Small intestine (tissue), 16 donors: ENCODE measurements at places on chromosomes 5 and 9. TPM values are rescaled to one million over a fixed set of nuclear protein-coding genes. Genes with fewer than 3 reads are reported as not detected.

DNA sequence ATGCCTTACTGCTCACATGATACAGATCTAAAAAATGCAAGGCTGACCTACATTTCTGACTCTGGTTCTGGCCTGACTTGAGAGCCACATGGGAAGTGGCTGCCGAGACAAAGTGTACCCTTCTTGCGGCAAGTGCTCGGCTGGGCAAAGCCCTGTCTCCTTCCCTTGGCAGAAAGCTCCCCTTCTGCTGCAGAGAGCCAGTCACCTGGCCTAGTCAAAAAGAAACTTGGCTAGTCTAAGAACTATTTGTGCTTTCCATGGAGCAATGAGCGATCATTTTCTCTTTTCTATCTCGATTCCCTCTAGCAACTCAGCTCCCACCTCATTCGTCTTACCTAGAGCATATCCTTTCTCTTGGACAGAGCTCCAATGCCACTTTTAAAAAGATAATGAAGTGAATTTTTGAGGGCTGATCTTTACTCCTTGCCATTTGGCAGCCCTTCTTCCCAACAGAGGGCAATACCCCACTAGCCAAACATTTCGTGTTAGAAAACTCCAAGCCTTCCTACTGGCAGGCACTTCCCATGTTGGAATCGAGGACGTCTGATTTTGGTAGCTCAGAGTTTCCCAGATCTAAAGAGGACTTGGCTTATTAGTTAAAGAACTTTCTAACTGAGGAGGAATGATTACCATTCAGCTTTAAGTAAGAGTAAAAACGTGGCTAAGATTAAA is 108.1 kb upstream of the PRRC1 start:
- no peak for DNase-seq

DNA sequence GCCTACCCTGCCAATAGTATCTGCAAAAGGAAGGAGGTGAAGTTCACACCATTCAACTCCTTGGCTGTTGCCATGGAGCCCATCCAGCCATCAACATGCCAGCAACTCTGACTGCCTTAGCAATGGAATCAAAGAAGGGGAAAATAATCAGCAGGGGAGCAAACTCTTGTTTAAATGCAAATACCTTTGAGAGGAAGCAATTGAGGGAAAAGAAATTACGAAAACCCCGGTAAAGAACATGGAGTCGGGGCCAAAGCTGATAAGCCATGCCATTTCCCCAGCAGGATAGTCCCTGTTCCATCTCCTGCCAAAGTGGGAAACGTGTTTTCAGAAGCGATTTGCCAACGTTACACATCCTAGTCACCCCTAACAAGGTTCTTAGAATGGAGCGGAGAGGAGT is 69.0 kb downstream of the MFAP3 start:
- no peak for DNase-seq

DNA sequence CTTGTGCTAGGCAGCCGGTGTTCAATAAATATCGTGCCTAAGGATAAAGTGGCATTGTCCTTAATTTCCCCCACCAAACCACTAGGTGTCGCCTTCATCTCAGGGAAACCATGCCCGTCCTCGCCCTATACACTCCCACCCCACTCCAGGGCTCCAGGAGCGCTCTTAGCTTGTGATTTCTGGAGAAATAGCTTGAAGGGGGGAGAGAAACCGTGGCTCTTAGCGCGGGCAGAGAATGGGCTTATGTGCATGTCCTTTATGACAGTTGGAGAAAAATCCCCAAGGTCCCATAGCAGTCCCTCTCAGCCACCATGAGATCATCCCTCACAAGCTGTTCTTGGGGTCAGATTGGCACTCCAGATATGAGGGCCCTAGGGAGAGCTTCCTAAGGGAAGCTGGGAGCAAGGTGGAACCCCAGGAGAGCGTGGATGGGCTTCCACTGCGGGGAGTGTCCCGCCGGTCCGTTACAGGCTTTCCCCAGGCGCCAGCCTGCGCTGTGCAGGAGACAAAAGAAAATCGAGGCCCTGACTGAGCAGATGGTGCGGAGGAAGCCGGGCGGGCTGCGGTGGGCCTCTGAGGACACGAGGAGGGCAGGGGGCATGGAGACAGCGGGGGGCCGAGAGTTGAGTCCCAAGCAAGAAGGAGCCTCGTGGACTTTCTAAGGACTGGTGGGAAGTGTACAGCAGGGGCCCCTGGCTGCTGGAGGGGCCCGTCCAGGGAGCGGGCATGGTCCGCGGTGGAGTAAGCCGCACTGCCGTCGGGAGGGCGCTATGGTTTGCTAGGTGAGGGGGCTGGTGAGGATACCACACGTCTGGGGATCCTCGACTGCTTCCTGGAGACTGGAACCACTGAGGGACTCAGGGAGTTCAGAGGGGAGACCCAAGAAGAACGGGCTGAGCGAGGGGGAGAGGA is 750 bp upstream of the NPR2 start:
- DNase-seq, result peak; percentile 84

DNA sequence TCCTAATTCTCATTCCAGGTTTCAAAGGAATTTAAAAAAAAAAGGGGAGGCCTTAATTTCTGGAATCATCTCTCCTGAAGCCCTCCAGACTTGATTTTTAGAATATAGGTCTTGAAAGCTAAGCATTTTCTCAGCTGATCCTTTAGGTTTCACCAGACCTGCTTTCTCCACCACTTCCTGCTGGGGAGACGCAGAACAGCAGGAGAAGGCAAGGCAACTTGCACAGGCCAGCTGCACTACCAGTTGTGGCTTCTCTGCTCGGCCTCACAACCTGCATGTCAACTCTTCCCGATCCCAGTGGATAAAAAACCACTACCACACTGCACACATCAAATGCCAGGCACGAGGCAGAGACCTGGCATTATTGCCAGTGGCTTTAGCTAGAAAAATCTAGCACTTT is 119.8 kb downstream of the SIL1 start:
- DNase-seq, result no peak

DNA sequence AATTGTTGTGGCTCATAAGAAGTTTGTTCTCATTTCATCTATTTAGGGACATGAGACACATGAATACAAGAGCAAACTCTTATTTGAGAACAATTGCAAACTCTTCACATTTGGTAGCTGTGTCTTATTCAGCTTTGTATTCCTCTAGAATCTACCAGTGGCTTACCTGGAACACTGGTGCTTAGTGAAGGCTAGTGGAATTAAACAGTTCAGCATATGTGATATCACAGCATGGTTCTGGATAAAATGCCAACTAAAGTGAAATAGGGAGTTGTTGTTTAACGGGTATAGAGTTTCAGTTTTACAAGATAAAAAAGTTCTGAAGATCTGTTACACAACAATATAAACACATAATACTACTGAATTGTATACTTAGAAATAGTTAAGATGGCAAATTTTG is 48.9 kb downstream of the NRG2 start:
- no peak for DNase-seq

GRCh38 chr5:19928562-19929421 is 59.2 kb downstream of the CDH18 start:
- DNase-seq, result no peak

GRCh38 chr5:5182508-5183188 is 42.5 kb downstream of the ADAMTS16 start:
- DNase-seq, result no peak

- no peak for DNase-seq
These were observed 144.3 kb upstream of the DHFR start for GRCh38 chr5:80799041-80799440.

DNA sequence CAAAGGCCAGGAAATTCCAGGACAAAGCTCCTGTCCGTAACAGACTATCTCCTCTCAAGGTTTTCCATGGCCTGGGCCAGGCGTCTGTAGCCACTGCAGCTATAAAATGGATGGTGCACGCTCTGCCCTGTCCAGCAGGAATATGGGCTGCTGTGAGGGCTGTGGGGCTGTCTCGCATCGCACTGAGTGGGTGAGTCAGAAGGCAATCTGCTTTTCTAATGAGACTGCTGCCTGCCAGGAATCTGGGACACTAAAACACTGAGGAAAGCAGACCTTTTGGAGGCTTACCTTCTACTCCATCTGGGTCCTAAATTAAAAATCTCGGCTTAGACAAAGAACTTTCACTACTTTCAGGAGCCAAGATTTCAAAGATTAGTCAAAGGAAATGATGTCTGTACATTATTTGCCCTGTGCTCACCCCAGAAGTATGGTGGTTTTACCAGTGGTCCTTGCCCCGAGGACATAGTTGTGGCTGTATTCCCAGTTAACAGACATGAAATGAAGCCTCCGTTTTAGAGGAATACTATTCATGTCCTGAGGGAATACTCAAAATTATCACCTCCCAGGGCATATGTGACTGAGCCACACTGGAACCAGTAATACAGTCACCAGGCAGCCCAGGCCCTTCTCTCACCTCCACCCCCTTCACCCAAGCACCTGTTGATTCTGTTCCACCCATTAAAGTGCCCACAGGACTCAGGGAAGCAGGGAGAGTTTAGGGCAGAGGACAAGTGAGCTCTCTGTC is 56.4 kb downstream of the PFDN1 start:
- no peak for DNase-seq

DNA sequence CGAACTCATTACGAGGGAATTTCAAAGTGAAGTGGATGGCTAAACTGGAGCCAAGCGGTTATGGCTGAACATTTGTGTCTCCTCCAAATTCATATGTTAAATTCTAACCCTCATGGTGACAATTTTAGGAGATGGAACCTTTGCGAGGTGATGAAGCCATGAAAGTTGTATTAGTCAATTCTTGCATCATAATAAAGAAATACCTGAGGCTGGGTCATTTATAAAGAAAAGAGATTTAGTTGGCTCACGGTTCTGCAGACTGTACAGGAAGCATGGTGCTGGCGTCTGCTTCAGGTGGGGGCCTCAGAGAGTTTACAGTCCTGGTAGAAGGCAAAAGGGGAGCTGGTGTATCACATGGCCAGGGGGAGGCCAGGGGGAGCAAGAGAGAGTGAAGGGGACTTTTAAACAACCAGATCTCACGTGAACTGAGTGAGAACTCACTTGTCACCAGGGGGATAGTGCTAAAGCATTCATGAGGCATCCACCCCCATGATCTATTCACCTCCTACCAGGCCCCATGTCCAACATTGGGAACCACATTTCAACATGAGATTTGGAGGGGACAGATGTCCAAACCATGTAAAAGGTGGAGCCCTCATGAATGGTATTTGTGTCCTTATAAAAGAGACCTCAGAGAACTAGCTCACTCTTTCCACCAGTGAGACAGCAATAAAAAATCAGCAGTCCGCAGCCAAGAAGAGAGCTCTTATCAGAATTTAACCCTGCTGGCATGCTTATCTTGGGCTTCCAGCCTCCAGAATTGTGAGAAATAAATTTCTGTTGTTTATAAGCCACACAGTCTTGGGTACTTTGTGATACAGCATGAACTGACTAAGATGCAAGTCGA is 143.4 kb downstream of the MTRR start:
- DNase-seq, result no peak

- DNase-seq, result no peak
These were observed 15.4 kb downstream of the ZNF622 start for GRCh38 chr5:16450163-16450562.

- DNase-seq, result no peak
These were observed 30.2 kb downstream of the SREK1 start for GRCh38 chr5:66174338-66174737.

GRCh38 chr9:79759460-79759859 is 187.7 kb downstream of the TLE4 start:
- DNase-seq, result no peak

GRCh38 chr5:152389208-152389849 is 15.8 kb downstream of the NMUR2 start:
- no peak for DNase-seq

- DNase-seq, result no peak
These were observed 153.5 kb downstream of the PPP2R2B start for GRCh38 chr5:146725025-146725424.

DNA sequence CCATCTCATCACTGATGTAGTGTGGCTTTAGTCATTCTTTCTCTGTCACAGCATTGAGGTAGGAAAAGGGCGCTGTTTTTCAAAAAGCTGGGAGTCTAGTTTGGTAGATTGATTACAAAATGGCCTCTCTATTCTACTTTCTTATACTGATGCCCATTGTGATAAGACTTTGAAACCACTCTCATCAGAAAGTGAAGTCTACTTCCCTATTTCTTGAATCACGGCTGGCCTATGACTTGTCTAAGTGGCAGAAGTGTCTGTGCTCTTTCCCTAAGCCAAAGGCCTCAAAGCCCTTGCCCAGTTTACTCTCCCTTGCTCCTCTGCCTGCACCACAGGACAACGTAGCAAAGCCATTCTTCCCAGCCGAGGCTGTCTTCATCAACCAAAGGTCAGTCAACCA is 83.0 kb upstream of the IL33 start:
- DNase-seq, result no peak

GRCh38 chr5:78628270-78628992 is 20.1 kb downstream of the LHFPL2 start:
- DNase-seq, result no peak

DNA sequence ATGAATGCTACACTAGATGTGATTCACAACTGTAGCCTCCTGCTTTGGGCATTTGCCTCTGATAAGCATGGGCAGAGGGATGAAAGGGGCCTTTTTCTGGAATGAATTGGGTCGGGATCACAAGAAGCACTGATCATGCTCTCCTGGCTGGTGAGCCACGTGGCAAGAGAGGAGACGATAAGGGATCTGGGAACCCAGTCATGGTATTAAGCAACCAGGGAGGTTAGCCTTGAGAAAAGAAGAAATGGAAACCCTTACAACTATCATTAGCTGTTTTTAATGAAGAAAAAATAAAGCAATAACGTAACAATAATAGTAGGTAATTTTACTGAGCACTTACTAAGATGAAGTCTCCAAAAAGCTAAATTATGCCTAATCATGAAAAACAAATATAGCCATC is 50.0 kb upstream of the RAI14 start:
- DNase-seq, result no peak

DNA sequence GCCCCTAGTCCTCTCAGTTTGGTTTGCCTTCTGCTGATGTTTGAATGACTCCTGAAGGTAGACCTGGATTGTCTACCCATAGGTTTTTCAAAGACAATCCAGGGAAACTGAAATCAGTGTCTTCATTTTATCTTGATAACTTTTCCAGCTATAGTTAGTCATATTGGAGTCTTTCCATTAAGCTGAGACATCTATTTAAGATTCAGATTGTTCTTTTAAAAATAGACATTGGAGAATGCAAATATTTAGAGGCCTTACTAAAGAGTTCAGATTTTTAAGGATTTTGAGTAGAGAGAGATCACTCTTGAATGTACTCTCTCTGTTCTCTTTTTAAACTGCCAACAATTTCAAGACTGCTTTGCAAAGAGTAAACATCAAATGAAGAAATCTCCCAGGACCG is 69.1 kb downstream of the GDNF start:
- no peak for DNase-seq

DNA sequence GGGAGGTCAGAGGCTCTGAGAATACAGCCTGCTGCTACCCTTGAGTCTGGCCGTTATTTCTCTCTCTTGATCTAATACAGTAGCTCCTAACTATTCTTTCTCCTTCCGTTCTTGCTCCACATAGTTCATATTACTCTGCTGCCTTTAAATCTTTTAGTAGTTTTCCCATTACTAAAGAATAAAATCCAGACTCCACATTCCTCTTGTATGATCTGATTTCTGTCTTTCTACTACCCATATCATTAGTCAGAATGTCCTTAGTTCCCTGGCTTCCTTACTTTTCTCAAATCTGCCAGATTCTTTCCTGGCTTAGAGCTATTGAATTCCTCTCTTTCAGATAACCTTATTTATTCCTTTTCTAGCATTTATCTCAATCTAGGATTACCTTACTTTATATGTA is 40.0 kb downstream of the MARCHF6 start:
- DNase-seq, result no peak

SHOC1 gene
- polyA plus RNA-seq, result 0.12 TPM

FSD1L gene
- polyA plus RNA-seq, result 3.3 TPM

ADRB2 gene
- 1.5 TPM for polyA plus RNA-seq

RORB gene
- 0.04 TPM for polyA plus RNA-seq

COL23A1 gene
- polyA plus RNA-seq, result 1.4 TPM

ARSB gene
- polyA plus RNA-seq, result 3.1 TPM

LHX3 gene
- not detected for polyA plus RNA-seq

TXNDC8 gene
- not detected for polyA plus RNA-seq
